ENCODE measurements at places on chromosomes 2 and 18.

DNA sequence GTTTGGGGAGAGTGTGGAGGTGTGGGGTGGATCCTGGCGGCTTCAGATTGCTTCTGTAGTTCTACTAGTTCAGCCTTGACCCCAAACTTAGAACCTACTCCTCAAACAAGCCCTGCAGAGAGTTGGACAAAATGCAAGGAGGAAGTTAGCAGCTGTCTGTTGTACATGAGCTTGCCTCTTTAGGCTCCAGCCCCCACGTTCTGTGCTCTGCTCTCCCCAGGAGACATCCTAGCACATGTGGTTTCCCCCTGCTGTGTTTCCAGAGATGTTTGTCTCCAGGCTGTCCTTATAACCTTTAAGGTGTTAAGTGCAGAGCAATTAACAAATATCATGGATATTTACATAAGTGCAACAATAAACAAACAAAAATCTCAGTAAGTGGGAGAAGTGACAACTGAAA is 111.1 kb downstream of the ACOXL start:
- no peak for DNase-seq

- no peak for DNase-seq
Measured at GRCh38 chr2:127586746-127587295, 51.3 kb downstream of the MYO7B start.

- DNase-seq, result no peak
Measured at GRCh38 chr2:239433777-239434403, 33.1 kb upstream of the HDAC4 start.

DNA sequence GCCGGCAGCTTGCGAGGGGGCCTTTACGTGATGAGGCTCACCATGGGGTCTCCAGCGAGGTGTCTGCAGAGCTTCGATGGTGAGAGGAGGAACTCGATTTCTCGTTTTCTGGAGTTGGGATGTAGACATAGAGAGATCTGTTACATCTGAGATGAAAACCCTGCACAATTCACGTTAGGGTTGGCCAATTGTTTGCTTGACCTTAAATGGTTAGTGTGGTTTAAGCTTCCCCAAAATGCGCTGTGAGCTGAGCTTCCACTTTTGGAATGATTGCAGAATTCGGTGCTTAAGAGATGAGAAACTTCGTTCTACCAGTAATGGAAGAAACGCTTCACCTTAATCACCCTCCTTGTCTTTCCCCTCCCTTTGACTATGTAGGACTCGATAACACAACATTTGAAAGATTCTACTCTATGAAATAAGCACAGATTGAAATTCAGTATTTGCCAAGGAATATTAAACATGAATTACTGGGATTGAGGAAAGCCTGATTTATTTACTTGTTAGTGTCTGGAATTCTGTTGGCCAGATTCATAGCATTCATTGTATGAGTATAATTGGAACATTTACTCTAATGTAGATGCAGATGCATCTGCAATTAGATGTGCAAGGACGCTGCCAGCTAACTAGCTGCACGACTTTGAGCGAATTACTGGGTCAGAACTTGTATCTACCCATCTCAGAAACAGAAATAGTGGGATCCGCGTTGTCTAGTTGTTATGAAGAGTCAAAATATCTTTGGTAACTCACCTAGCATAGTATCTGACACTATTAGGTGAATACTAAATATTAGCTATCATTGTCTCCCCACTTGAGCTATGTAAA is 1.6 kb upstream of the KLF7 start:
- DNase-seq, result no peak

GRCh38 chr2:62458206-62458641 is 47.8 kb downstream of the TMEM17 start:
- no peak for DNase-seq

DNA sequence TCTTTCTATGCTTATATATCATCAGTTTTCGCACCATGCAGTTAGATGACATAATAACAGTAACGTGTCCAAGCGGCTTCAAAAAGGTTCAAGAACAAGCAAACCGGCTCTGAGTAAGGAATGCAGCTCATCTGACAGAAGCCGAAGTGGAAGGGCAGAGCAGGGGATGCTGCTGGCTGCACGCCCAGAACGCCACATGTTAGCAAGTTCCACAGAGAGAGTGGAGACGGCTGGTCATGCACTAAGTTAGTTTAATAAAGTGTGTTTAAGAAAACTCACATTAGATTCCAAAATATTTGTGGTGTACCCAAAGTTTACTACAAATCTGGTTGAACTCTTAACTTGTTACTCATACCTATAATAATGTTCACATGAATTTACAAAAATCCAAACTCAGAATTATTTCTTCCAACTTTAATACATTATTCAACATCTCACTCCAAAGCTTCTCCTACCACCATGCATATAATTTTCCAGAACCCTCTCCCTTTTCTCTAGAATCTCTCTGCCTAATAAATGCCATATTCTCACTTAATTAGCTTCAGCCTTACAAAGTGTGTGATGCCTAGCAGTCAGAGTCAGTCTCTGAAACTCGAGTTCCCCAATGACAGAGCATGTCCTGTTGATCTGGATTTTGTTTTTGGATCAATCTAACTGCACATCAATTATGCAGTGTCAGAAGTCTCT is 170.0 kb downstream of the DNAH7 start:
- DNase-seq, result no peak

All from CD4-positive, alpha-beta T cell treated with Interleukin-6 for 4 hours (primary cell).